ENCODE measurements at places on chromosomes 6 and 20.

- DNase-seq = no peak
These were observed 79.1 kb upstream of the PTPN1 start for GRCh38 chr20:50431066-50431450.

DNA sequence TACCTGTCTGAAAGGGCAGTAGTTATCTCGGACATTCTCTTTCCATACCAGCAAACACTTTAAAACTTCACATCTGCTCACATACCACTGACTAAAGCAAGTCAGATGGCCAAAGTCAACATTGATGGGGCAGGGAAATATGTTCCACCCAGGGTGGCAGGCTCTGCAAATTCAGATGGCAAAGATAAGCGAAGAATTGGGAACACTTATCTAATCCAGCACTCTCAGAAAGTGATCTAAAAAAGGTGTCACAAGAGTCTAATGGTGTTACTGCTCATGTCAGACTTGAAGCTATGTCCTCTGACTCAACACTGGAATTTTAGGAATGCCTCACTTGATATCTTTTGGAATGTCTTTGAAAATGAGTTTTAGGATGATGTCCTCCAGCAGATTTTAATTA lies 1086.2 kb downstream of the KIF16B start:
- no peak for DNase-seq

DNA sequence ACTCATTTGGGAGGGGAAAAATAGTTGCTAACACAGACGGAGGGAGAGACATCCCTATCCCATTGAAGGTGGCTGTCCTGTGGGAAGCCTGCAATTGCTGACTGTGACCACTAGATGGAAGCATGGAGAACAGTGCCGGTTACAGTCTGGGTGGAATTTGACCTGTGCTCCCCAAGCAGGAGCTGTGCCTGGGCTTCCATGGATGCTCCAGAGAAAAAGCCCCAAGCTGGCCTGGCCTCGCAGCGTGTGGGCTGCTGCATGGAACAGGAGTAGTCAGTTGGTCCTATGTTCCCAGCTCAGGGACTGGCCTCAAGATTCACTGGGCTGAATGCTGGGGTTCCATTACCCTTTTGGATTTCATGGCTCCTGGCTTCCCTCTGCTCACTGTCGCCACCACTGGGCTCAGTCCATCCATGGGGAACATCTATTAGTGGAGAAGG lies 116.3 kb upstream of the CHD6 start:
- no peak for DNase-seq

GRCh38 chr20:41394931-41395666 lies 28.5 kb upstream of the EMILIN3 start:
- no peak for DNase-seq

DNA sequence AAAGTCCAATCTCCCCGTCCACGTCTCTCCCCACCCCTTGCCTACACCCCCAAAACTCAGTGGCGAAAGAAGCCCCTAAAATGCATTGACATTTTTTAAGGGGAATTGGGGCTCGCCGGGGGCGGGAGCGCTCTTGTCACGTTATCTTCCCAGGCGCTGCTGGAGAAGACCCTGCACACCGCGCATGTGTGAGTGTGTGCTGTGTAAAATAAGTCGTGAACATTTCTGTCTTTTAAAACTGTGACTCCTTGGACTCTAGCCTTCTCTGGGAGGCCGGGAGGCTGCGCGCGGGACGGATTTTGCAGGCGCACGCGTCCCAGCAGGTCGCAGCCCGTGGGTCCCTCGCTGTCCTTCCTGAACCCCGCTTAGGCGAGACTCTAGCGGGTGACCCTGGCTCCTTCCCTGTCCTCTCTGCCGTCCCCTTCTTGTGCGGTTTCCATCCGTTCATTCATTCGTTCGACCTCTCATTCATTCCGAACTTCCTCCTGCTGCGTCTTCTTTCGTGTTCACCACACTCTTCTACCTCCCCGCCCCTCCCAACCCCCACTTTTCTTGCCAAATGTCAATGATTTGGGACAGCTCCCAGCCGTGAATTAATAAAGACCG lies 2.2 kb downstream of the NRN1 start:
- DNase-seq = no peak

Data from activated naive CD4-positive, alpha-beta T cell treated with anti-CD3 and anti-CD28 coated beads, Interleukin-2, amount 50 U/mL, for 72 hours (primary cell).